Activated CD4-positive, alpha-beta T cell treated with anti-CD3 and anti-CD28 coated beads for 48 hours (primary cell): ENCODE measurements at places on chromosomes 16 and 17.

DNA sequence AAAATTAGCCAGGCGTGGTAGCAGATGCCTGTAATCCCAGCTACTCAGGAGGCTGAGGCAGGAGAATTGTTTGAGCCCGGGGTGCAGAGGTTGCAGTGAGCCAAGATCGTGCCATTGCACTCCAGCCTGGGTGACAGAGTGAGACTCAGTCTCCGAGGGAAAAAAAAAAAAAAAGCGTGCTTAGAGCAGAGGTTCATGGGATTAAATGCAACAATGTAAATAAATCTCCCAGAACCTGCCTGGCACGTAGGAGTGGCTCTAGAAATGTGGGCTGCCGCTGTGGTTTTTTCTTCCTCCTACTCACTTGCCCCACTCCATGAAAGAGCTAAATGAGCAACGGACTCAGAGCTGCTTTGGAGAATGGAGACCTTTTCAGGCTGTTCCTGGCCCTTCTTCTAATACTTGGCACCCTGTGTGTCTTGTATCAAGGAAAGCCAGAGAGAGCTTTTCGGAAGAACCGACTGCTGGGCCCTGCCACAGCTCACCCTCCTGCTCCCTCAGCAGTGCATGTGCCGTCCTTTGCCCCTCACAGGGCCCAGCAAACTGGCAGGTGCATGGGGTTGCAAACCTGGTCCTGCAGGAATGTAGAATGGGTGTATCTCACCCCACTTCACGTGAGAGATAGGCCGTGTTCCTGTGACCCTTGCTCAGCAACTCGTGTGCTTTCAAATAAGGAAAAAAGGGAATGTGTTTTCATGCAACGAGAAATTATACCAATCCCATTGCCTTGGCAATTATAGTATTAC, 52.0 kb downstream of the LDHD start:
- DNase-seq, result no peak

GRCh38 chr17:7886227-7887037, 2.2 kb upstream of the CHD3 start:
- peak; percentile 67 for DNase-seq

DNA sequence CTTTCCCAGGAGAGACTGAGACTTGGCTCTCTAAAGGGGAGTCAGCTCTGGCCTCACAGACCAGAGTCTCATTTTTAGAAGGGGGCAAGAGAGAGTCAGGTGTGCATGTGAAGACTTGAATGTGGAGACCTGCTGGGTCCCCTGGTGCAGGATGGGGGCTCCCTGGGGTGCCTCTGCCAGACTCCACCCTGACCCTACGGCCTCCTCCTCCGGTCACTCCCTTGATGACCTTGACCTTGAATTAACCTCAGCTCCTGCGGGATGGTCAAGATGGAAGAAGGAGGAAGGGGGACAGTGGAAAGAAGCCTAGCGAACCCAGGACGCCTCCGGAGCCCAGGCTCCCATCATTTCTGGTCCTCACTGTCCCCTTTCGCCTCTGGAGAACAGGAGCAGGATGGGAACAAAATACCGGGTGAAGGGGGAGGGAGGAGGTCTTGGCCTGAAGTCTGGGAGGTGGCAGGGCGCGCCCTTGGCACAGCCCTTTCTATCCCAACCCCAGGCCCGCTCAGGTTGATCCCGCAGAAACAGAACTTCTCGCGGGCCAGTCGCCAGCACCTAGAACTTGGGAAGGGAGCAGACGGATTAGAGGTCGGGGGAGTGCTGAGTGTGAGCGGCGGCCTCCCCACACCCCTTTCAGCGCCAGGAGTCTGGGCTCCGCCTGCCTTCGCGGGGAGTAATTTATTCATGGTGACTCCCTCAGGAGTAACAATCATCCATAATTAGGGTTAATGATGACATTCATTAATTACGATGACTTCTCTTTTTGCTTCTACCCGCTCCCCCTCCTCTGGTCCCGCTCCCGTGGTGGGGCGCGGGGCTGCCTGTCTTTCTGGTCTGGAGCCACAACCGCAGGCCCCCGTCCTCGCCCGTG, 1.6 kb downstream of the STAC2 start:
- DNase-seq, result no peak

DNA sequence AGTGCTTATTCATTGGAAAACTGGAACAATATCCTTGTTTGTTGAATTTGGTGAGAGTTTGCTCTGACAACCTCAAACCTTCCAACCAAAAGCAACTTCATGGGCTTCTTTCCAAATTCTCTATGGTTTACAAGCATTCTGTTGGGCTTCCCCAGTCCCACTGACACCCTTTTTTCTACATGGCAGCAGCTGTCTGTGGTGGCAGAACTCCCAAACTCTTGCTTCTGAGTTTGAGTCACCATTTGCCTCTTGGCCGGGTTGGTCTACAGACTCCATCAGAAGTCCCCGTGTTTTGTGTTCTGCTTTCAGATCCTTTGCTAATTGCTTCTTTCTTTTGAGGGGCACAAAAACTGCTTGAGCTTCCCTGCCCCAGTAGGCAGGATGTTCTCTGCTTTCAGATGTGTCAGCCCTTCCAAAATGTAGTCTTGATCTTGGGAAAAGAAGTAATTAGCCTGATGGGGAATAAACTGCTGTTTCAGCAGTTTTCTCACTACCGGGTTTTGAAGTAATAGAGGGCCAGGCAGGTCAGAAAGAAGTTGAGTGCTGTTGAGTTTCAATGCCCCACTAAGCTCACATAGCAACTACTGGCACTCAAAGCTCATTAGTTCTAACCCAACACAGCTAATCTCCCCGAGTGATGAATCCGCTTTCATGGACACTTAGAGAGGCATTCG, 80.7 kb downstream of the HS3ST3A1 start:
- no peak for DNase-seq

- DNase-seq, result no peak
These were observed 158.5 kb upstream of the RPH3AL start for GRCh38 chr17:511001-511698.

DNA sequence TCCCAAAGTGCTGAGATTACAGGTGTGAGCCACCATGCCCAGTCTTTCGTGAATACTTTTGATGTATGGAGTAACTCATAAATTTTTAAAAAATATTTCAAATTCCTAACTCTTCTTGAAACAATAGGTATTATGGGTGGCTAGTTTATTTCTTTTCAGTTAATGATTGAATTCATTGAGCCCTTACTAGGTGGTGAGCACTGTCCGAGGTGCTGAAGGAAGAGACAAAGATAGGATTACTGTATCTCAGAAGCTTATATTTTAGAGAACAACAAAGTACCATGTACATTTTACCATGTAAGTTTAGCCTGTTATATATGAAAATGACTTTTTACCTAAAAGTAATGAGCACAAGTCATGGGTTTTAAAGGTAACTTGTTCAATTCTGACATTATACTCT, 418.3 kb downstream of the NPIPA7 start:
- DNase-seq, result peak; percentile 3

DNA sequence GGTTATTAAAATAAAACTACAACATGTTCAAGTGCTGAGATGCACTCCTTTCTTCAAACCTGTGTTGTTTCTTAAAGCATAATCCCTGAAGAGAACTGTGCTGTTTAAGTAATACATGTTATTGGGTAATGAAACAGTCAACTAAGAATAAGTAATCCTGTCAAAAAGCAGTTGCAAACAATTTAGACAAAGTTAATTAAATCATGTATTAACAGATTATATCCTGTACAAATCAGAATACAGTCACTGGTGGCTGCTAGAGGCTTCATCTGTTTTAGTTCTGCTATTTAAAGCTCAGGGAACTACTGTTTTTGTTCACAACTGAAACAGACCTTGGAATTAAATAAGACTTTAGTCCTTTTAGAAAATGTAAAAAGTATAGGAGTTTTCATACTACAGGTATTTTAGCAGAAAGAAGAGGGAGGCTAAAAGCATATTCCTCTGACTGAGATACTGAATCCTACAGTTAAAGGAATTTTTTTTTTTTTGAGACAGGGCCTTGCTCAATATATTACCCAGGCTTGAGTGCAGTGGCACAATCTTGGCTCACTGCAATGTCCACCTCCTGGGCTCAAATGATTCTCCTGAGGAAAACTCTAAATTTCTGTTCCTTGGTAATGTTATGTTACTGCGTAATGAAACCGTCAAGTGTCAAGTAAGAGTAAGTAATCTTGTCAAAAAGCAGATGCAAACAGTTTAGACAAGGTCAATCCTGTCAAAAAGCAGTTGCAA, 27.3 kb upstream of the ITGA2B start:
- no peak for DNase-seq

GRCh38 chr16:30581457-30581856, 4.0 kb downstream of the ZNF785 start:
- DNase-seq, result no peak

- DNase-seq, result no peak
These were observed 129.3 kb upstream of the AXIN2 start for GRCh38 chr17:65690626-65691310.

DNA sequence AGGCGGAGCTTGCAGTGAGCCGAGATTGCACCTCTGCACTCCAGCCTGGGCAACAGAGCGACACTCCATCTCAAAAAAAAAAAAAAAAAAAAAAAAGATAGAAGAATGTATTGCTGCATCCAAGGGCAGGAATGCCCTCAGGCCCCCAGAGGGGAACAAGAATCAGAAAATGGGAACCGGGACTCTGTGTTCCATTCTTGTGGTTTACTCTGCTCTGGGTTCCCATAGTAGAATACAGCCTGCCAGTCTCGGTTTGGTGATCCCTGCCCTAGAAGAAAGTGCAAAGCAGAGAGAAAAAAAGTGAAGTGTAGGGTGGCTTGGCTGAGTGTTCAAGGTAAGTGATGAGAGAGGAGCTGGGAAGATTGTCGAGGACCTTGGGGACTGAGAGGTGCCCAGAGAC, 27.4 kb upstream of the KDM6B start:
- no peak for DNase-seq

GRCh38 chr17:82092628-82092994, 5.4 kb downstream of the FASN start:
- DNase-seq, result peak; percentile 2

DNA sequence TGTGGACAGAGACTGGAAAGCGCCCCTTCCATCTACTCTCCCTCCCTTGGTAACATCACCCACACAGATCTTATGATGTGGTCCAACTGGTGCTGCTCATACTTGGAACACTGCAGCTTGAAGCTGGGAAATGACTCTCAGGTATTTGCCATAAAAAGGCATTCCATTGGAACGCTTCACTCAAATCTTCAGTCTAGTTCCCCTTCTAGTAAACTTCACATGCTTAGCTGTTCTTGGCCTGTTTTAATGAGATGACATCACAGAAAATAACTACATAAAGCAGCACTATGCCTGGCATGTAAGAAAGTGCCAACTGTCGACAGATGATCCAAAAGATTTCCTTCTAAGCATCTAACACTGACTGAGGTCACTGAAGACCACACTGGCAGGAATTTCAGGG, 9.3 kb downstream of the ZNF263 start:
- no peak for DNase-seq

GRCh38 chr16:9327253-9327652, 235.8 kb downstream of the HAPSTR1 start:
- no peak for DNase-seq

DNA sequence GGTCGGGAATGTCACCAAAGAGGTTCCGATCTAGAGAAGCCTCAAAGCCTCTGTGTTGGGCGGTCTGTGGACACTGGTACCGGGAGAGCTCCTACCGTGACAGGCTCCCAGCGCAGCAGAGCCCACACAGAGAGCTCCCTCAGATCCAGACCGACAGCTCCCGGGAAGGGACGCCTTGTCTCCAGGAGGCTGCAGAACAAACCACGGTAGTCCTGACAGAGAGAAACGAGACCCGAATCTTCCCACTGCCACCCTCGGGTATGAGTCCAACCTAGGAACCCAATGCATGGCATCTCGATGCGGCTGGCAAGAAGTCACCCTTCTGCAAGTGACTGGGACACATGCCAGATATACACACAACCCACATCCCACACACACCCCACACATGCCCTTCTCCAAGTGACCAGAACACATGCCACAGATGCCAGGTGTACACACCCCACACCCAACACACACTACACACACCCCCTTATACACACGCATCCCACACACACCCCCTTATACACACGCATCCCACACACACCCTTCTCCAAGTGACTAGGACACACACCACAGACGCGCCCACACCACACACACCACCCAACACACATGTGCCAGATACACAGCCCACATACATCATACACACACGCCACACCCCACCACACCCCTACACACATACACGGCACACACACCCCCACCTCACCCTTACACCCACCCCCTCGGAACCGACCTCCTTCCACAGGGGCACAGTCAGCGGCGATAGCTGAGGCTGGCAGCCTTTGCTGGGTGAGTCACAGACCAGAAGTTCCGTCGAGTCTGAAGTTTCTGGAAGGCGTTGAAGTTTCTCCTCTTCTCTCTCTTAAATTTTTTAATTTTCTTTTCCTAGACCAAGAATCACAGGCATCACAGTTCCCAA, 15.9 kb upstream of the CYTH1 start:
- DNase-seq, result no peak

DNA sequence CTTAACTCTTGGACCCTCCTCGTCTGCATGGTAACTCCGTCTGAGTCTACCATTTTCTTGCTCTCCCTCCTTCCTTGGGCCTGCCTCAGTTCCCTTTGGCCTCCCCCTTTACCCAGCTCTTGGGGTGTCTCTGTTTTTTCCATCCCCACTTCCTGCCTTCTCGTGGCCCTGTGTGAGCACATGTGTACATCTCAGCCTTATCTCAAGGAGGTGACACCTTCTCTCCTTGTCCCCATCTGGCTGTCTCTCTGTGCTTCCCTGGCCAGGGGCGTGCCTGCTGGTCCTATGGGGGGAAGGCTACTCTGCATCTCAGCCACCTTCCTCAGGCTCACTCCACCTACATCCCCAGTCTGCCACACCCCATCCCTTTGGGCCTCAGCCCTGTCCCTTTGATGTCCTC, 6.6 kb downstream of the CTF1 start:
- DNase-seq, result peak; percentile 29

DNA sequence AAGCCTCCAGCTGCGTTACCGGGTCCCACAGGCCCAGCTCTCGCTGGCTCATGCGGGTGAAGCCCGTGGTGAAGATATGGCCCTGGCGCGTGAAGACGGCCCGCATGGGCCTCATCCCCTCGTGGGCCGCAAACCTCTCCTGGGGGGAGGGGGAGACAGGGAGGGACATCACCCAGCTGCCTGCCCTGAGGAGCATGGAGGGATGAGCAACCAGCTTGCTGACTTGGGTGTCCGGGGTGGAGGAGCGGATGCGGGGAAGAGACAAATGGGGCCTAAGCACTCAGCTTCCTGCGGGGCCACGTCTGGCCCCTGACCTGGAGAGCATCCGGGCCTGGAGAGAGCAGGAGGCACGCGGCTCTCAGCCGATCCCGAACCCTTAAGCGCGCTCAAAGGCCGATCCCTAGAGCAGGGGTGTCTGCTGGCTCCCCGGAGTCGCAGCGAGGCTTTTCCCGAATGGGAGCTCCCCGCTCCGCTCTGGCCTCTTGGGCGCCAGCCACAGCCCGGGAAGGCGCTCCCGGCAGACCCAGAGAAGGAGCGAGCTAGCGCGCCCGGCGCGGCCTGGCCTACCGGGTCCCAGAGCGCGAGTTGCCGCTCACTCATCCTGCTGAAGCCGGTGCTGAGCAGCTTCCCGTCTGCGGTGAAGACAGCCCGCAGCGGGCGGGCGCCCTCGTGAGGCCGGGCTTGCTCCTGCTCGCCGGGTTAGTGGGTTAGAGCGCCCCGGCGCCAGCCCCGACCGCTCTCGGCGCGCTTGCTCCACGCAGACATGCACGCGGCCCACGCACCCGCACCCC, 5.0 kb downstream of the CORO6 start:
- peak; percentile 92 for DNase-seq
